ENCODE measurements at places on chromosomes 2 and 18. TPM values are rescaled to one million over a fixed set of nuclear protein-coding genes. Genes with fewer than 3 reads are reported as not detected.

- DNase-seq, result no peak
Measured at GRCh38 chr2:72142570-72143440, 4.9 kb downstream of the CYP26B1 start.

DNA sequence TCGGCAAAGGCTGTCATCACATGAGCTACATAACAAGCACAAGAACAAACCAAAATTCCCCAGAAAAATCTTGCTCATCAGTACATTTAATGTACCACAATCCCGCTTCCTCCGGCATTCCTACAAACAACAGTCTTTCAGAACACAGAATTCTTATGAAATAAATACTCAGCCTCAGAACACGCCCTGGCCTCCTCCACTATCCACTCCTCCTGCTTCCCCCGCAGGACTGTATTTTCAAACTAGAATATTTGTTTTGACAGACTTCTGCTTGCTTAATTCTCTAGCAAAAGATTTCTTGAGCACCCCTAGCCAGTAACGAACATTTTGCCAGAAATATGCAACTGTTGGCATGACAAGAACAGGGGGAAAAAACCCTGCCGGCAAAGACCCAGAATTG is 131.2 kb downstream of the THADA start:
- no peak for DNase-seq

GRCh38 chr2:241855245-241855887 is 3.3 kb downstream of the PDCD1 start:
- no peak for DNase-seq

- DNase-seq, result no peak
Measured at GRCh38 chr2:200225951-200226350, 80.5 kb upstream of the SPATS2L start.

DNA sequence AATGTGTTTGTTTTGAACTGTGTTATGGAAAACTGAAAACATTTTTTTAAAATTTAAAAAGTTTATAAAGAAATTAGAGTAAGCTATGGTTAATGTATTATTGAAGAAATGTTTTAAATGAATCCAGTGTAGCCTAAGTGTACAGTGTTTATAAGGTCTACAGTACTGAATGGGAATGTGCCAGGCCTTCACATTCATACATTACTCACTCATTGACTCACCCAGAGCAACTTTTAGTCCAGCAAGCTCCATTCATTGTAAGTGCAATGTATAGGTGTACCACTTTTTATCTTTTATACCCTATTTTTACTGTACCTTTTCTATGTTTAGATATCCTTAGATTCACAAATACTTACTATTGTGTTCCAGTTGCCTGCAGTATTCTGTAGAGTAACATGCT is 215.1 kb upstream of the THUMPD2 start:
- no peak for DNase-seq

- no peak for DNase-seq
Measured at GRCh38 chr2:9463698-9464034, 10.7 kb upstream of the IAH1 start.

DNA sequence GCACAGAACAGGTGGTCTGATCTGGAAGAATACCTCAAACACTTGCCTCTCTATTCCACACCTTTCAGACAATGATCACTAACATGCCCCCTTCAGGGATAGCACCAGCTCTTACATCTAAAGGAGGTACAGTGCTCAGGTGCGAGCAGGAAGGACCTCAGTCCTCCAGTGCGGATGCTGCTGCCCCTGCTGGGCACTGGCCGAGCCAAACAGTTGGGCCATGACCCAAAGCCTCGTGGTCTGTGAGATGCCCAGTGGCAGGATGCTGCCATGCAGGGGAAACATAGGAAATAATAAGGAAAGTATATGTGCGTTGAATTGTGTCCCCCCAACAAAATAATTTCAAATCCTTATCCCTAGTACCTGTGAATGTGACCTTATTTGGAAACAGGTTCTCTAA is 243.7 kb downstream of the NDUFA10 start:
- DNase-seq, result no peak

DNA sequence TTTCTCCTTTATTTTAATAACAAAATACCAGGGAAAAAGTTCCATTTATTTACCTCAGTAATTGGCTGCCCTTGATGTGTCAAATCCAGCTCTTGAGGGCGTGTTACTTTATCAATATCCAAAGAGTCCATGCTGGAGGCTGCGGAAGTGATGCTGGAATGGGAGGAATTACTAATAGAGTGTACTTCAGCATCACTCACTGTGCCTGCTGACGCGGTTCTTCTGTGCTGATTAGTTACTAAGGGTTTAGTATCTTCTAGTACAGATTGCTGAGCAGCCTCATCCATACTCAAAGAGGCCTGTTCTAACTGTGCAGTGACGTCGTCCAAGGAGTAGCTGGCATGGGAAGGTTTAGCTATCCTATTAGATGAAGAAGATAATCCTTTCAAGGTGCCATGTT is 45.6 kb downstream of the RAPH1 start:
- DNase-seq, result no peak

DNA sequence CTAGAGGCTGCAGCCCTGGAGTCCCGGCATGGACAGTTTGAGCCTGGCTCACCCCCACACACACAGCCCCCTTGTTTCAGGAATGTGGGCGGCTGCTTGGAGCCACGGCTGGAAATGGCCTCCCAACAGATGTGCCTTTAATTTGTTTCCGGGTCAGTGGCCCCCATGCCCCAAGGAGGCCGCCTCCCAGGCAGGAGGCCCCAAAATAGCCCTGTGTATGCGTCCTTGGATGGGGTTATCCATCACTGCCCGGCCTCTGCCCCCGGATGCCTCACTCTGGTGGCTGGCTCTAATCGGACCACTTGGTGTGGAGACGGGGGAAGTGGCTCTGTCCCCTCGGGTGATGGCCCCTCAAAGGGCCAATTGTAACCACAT is 151.9 kb upstream of the MYCN start:
- no peak for DNase-seq

DNA sequence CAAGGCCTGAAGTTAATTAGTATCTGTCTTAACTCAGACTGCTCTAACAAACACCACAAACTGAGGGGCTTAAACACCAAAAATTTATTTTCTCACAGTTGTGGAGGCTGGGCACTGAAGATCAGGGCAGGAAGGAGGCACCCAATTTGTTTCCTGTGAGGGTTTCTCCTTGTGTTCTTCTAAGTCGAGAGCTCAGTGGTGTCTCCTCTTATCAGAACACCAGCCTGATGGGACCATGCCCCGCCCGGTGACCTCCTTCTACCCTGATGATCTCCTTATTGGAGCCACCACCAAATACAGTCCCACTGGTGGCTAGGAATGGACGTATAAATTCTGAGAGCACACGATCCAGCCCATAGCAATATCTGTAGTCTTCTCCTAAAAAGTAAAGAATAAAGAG is 20.5 kb downstream of the TMEM18 start:
- DNase-seq, result no peak

Gene VWA3B
- not detected for total RNA-seq

Gene NT5DC4
- not detected for total RNA-seq

Gene SGO2
- total RNA-seq, result 34.0 TPM

Gene TRIM43
- total RNA-seq, result not detected

Gene CCDC121
- total RNA-seq, result 5.9 TPM

Gene UGT1A8
- total RNA-seq, result 0.15 TPM

Gene SLC30A3
- 0.59 TPM for total RNA-seq
